Activated naive CD8-positive, alpha-beta T cell treated with anti-CD3 and anti-CD28 coated beads, Interleukin-2, amount 10 ng/mL, durations not matched to agents 7 days and 5 days (primary cell): ENCODE measurements at places on chromosomes 4 and X. TPM values are rescaled to one million over a fixed set of nuclear protein-coding genes. Genes with fewer than 3 reads are reported as not detected.

DNA sequence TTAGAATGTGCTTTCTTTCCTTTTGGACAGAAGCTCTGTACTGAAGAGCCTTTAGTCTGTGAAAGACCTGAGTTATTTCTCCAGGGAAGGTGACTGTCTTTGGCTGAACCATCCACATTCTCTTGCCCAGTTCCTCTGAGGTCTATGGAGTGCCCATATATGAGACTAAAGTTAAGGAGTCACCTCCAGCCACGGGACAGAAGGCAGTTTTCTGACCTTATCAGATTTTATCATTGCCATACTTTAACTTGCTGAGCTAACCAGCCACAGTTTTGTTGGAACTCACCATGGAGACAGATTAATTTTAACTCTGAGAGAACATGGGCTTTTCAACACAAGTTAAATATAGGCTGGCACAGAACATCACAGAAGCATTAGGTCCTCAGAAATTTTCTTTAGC lies 26.3 kb downstream of the IL1RAPL1 start:
- no peaks in the 10 kb centered on the region for H3K4me1 ChIP-seq
- no peaks in the 10 kb centered on the region for H3K27me3 ChIP-seq
- no peaks in the 10 kb centered on the region for H3K36me3 ChIP-seq
- H3K27ac ChIP-seq: no peak overlapping the region
- no peak for DNase-seq
- no peak overlapping the region for H3K4me3 ChIP-seq

DNA sequence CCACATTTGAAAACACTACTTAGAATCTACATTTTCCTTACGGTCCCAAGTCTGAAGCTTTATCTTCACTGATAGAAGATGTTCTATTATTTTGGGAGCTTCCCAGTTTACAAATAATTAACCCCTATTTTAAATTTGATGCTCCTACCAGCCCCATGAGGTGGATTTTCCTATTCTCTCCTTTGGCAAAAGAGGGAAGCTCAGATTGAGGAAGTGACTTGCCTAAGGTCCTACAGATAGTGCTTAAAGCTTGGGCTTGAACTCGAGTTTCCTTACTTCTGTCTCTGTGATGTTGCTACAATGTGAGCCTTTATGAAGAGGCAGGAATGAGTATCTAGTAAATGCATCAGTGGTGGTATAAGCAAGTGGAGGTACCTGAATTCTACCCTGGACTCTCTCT lies 27.5 kb downstream of the HEPH start:
- no peak overlapping the region for H3K27ac ChIP-seq
- peaks cover 7% of the 10 kb centered on the region for H3K4me1 ChIP-seq
- no peak for DNase-seq
- H3K36me3 ChIP-seq: peaks cover 3% of the 10 kb centered on the region
- H3K4me3 ChIP-seq: no peak overlapping the region

DNA sequence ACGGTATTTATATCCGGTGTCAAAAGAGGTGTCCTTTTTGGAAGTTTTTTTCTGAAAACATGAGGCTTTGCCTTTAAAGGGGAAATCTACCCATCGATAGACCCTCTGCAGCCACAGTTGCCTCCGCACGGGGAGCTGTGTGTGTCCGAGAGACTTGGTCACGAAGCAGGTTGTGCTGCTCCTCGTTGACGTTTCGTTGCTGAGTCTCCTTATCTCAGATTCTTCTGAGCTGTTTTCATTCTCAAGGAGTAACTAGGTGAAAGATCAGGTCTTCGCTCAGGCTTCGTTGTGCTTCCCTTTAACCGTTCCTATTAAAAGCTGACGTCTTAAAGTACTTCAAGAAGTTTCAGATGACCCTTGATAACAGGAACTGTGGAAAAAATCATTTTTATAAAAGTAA lies 23.8 kb downstream of the TRMT44 start:
- no peak for DNase-seq
- H3K4me3 ChIP-seq: no peak overlapping the region
- H3K27me3 ChIP-seq: no peaks in the 10 kb centered on the region
- no peak overlapping the region for H3K27ac ChIP-seq

GRCh38 chrX:39473812-39474211 lies 623.9 kb downstream of the BCOR start:
- H3K4me3 ChIP-seq: no peak overlapping the region
- no peak for DNase-seq
- H3K4me1 ChIP-seq: no peaks in the 10 kb centered on the region
- no peaks in the 10 kb centered on the region for H3K36me3 ChIP-seq
- H3K27me3 ChIP-seq: no peaks in the 10 kb centered on the region

GRCh38 chr4:113764720-113765264 lies 3.3 kb upstream of the CAMK2D start:
- peaks cover 4% of the 10 kb centered on the region for H3K36me3 ChIP-seq
- no peaks in the 10 kb centered on the region for H3K27me3 ChIP-seq
- H3K27ac ChIP-seq: no peak overlapping the region
- peaks cover 15% of the 10 kb centered on the region for H3K4me1 ChIP-seq

- H3K4me3 ChIP-seq: no peak overlapping the region
- no peak overlapping the region for H3K27ac ChIP-seq
- no peaks in the 10 kb centered on the region for H3K4me1 ChIP-seq
- H3K27me3 ChIP-seq: no peaks in the 10 kb centered on the region
These were observed 340.4 kb downstream of the RPA4 start for GRCh38 chrX:97224148-97224547.

GRCh38 chrX:56031409-56031808 lies 200.7 kb upstream of the KLF8 start:
- no peaks in the 10 kb centered on the region for H3K27me3 ChIP-seq
- no peak overlapping the region for H3K27ac ChIP-seq
- no peaks in the 10 kb centered on the region for H3K4me1 ChIP-seq
- DNase-seq: no peak

DNA sequence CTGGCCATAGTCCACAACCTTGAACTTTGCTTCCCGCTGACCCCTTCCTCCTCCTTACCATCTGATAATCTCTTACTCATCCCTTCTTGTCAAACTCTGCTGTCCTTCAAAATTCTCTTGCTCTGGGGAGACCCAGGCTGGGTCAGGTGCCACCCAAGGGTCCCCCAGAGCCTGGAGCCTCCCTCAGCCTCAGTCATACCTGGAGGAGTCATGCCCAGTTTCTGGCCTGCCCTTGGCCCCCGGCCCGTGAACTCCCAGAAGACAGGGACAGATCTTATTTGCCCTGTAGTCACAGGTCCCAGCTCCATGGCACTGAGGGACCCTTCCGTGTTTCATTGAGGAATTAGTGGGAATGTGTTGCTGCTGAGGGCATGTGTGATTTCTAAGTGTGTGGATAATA lies 4.7 kb upstream of the GPR78 start:
- no peak overlapping the region for H3K4me3 ChIP-seq
- no peaks in the 10 kb centered on the region for H3K4me1 ChIP-seq
- H3K27ac ChIP-seq: no peak overlapping the region
- H3K27me3 ChIP-seq: peaks cover 2% of the 10 kb centered on the region
- no peak for DNase-seq
- no peaks in the 10 kb centered on the region for H3K36me3 ChIP-seq

GRCh38 chr4:4671774-4672349 lies 130.0 kb upstream of the STX18 start:
- no peaks in the 10 kb centered on the region for H3K27me3 ChIP-seq
- H3K4me3 ChIP-seq: no peak overlapping the region
- H3K36me3 ChIP-seq: no peaks in the 10 kb centered on the region
- H3K4me1 ChIP-seq: peaks cover 6% of the 10 kb centered on the region
- H3K27ac ChIP-seq: no peak overlapping the region
- DNase-seq: no peak

- H3K36me3 ChIP-seq: no peaks in the 10 kb centered on the region
- no peak overlapping the region for H3K4me3 ChIP-seq
- no peak overlapping the region for H3K27ac ChIP-seq
- peaks cover 2% of the 10 kb centered on the region for H3K4me1 ChIP-seq
- DNase-seq: no peak
These were observed 16.9 kb downstream of the CXCL3 start for GRCh38 chr4:74021601-74022000.

DNA sequence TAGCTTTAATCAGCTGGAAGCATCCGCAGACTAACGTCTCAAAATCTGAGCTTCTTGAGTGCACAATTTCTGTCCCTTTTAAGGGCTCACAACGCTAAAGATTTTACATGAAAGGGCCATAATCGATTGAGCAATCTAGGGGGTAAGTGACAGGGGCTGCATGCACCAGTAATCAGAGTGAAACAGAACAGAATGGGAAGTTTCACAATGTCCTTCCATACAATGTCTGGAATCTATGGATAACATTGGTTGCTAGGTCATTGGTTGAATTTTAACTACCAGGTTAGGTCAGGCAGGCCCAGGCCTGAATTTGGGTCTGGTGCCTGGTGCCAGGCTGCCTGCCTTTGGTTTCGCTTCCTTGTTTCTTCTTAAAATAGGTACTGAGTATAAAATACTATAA lies 42.0 kb upstream of the MTMR8 start:
- H3K36me3 ChIP-seq: no peaks in the 10 kb centered on the region
- no peak for DNase-seq
- H3K27ac ChIP-seq: no peak overlapping the region
- no peaks in the 10 kb centered on the region for H3K27me3 ChIP-seq
- H3K4me3 ChIP-seq: no peak overlapping the region
- no peaks in the 10 kb centered on the region for H3K4me1 ChIP-seq

DNA sequence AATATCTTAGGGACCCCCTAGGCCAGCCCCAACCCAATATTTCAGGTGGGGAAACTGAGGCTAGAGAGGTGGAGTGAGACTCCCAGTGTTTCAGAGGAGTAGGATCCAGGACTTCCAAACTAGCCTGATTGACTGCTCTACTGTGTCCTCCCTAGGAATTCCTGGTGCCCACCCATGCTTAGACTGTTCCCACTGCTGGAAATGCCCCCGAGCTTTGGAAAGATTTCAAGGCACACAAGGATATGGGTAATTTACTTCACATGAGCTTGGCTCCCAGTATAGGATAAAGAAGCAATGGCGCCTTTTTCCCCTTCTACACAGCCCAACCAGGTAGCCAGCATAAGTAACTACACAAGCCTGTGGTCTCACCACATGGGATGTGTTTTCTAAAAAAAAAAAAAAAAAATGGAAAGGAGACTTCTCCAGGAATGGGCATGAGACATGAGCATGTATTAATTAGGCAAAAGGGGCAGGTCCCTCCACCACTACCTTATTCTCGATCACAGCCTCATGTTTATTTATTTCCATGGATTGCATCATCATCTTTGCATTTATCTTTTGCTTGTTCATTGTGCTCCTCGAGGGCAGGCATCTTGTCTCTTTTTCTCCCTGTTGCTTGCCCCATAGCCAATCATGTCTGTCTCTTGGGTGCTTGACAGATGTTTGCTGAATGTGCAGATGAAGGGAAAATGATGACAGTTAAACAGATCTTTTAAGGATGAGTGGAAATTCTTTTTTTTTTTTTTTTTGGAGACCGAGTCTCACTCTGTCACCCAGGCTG lies 66.7 kb downstream of the DRD5 start:
- H3K4me3 ChIP-seq: no peak overlapping the region
- H3K36me3 ChIP-seq: no peaks in the 10 kb centered on the region
- DNase-seq: no peak
- no peaks in the 10 kb centered on the region for H3K4me1 ChIP-seq
- peaks cover 14% of the 10 kb centered on the region for H3K27me3 ChIP-seq
- H3K27ac ChIP-seq: no peak overlapping the region

DNA sequence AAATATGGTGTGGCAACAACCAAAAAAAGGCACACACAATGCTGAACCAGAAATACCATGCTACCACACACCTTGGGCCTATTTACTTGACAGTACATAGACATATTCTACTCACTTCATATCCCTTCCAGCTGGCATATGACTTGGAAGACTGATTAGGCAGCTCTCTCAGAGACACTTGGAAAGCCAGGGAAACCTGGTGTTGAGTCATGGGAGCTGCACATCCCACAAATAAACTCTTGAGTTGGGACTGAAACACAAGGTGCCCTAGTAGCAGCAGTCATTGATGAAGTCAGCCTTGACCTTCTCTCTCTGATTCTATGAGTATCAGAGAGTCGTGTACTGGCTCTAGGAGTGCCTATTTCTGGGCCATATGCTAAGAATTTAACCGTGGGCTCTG lies 776.6 kb upstream of the LCORL start:
- H3K36me3 ChIP-seq: no peaks in the 10 kb centered on the region
- H3K4me3 ChIP-seq: no peak overlapping the region
- no peaks in the 10 kb centered on the region for H3K4me1 ChIP-seq
- no peaks in the 10 kb centered on the region for H3K27me3 ChIP-seq
- H3K27ac ChIP-seq: no peak overlapping the region
- no peak for DNase-seq

DNA sequence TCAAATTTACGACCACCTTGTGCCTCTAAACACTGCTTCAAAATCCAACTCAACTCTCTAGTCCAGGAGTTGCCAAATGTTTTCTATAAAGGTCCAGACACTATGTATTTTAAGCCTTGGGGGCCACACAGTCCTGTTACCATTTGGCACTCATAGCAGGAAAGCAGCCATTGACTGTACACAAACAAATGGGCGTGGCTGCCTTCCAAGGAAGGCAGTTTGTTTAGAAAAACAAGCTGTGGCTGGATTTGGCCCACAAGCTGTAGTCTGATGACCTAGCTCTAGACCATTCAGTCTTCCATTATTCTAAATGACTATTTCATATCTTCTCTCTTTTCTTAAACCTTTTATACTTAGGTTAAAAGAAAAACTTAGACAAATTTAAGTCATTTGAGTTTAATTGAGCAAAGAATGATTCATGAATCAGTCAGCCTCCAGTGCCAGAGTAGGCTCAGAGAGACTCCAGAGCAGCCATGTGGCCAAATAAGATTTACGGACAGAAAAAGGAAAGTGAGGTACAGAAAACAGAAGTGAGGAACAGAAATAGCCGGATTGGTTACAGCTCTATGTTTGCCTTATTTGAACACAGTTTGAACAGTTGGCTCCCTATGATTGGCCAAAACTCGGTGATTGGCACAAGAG lies 825.8 kb upstream of the LCORL start:
- H3K36me3 ChIP-seq: no peaks in the 10 kb centered on the region
- no peak overlapping the region for H3K27ac ChIP-seq

- no peak for DNase-seq
These were observed 86.7 kb upstream of the MAGEA4 start for GRCh38 chrX:151825925-151826485.

- H3K27ac ChIP-seq: no peak overlapping the region
- peaks cover 1% of the 10 kb centered on the region for H3K36me3 ChIP-seq
- peak; percentile 45 for DNase-seq
- H3K4me1 ChIP-seq: peaks cover 8% of the 10 kb centered on the region
- H3K27me3 ChIP-seq: peaks cover 5% of the 10 kb centered on the region
These were observed 33.4 kb upstream of the ENPP6 start for GRCh38 chr4:184250795-184251669.

GRCh38 chr4:125359960-125360634 lies 45.3 kb downstream of the FAT4 start:
- no peak overlapping the region for H3K27ac ChIP-seq
- no peak for DNase-seq
- H3K36me3 ChIP-seq: no peaks in the 10 kb centered on the region

PARM1 gene
- not detected for total RNA-seq

SPP1 gene
- 19.4 TPM for total RNA-seq

ERVMER34-1 gene
- not detected for total RNA-seq

ARR3 gene
- total RNA-seq: not detected

USP26 gene
- not detected for total RNA-seq

SPANXN1 gene
- not detected for total RNA-seq

TLR2 gene
- total RNA-seq: 0.89 TPM

CENPE gene
- total RNA-seq: 51.4 TPM

KCND1 gene
- 5.6 TPM for total RNA-seq

GLOD5 gene
- total RNA-seq: not detected
